PC-3 (cell line): ENCODE measurements at places on chromosomes 16 and 17.

GRCh38 chr16:47481698-47482374, 20.7 kb downstream of the PHKB start:
- DNase-seq, result no peak

GRCh38 chr16:769184-769784, 8.8 kb downstream of the MSLN start:
- DNase-seq, result no peak

DNA sequence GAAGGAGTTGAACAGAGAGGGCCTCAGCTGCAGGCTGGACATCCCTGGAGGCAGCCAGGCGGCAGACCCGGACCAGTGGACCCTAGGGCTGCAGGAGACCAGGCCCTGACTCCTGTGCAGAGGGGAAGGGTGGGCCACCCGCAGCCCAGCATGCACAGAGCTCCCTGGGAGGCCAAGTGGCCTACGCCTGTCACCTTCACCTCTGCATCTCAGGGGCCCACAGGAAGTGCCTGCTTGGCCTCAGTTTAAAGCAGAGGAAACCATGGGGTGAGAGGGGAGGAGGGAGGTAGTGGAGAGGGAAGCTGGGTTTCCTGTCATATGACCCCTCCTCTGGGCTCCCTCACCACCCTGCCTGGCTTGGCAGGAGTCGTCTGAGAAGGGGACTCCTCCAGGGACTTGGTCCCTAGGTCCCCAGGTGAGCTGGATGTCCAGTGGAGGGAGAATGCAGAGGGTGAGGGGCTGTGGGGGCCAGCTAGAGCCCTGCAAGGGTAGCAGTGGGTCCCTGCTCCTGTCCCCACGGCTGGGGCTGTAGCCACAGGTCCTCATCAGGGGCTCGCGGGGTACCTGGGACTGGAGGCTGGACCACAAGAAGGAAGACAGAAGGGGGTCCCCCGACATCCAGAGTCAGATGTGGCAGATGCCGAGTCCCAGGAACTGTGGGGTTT, at the start of gene TMC8:
TSS of gene TMC8 (plus strand) at position 335 of the 665 bp plus-strand sequence. CDS start 818 bp downstream, outside the sequence.
- DNase-seq, result no peak

DNA sequence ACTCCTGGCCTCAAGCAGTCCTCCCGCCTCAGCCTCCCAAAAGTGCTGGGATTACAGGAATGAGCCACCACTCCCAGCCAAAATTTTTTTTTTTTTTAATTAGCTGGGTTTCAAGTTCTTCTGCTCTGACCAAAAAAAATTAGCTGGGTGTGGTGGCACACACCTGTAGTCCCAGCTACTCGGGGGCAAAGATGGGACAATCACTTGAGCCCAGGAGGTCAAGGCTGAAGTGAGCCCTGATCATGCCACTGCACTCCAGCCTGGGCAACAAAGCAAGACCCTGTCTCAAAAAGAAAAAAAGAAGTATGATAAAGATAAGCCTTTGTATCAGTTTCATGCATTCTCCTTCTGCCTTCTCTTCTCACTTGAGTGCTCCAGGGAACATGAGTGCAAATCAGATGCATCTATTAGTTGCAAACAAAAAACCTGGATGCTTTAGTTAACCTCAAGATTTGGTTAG, 1.9 kb downstream of the NQO1 start:
- no peak for DNase-seq

DNA sequence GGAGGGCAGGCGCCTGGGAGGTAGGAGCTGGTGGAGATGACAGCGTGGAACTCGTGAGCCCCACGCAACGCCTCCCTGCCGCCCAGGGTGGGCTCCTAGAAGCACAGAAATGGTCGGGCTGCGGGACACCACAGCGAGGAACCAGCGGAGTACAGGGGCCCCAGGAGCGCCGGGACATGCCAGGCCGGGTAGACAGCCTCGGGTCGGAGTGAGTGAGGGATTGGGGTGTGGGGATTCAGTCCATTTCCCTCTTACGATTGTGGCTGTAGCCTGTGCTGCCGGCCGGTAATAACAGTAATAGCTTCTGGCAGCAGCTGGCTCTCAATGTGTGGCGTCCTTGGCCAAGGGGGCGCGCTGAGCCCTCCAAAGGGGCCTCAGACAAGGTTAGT, 12.2 kb upstream of the CES3 start:
- no peak for DNase-seq

DNA sequence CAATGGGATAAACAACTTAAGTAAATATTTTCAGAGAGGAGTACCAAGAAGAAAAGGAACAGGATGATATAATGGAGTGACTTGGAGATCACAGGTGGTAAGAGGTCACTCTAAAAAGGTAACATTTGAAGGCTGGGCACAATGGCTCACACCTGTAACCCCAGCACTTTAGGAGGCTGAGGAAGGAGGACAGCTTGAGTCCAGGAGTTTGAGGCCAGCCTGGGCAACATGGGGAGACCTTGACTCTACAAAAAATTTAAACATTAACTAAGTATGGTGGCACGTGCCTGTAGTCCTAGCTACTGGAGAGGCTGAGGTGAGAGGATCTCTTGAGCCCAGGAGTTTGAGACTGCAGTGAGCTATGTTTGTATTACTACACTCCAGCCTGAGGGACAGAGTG, 3.4 kb upstream of the TMEM11 start:
- no peak for DNase-seq

DNA sequence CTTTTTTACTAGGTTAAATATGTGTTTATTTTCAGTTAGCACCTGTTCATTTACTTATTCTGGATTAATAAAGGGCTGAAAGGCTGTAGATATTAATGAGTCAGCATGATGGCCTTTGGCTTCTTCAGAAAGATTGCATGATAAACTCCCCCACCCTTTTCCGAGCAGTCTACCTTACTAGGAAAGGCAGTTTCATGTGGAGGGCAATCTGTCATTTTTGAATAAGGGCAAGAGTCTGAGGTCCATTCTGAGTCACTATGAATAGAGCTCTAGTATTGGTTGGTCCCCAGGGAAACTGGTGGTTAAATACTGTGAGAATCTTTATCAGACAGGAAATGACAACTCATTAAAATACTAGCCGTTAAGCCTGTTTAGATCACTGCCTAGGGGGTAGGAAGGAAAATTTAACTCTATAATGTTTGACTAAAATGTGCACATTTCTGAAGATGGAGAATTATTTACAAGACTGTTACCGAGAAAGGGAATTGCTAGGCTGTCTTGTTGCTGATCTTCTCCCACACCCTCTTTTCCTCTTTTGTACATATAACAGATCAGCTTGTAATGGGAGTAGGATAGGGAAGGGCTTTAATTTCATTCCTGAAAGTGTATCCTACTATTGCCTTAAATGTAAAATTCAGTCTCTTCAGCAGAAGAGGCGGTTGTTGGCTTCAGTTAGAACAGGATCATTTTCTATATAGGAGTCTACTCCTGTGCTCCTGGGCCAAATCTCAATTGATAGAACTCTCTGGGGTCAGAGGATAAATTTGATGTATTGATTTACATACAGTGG, 63.3 kb downstream of the TUBD1 start:
- peak; percentile 100 for DNase-seq

DNA sequence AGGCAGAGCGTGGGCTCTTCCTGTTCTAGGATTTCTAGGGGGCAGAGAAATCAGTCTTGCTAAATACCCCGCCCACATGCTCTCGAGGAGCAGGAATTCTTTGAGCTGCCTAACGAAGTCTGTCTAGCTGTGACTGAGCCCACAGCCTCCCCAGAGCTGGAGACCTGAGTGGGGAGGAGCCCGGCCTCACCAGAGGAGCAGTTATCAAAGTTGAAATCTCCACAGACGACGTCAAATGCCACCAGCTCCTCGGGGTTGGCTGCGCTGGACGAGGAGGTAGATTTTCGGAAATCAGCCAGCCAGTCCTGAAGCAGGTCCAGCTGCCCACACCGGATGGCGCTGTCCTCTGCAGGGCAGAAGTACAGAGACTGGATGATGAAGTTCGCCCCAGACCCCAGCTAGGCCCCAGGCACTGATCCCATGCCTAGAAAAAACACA, 53.8 kb downstream of the PRMT7 start:
- no peak for DNase-seq

DNA sequence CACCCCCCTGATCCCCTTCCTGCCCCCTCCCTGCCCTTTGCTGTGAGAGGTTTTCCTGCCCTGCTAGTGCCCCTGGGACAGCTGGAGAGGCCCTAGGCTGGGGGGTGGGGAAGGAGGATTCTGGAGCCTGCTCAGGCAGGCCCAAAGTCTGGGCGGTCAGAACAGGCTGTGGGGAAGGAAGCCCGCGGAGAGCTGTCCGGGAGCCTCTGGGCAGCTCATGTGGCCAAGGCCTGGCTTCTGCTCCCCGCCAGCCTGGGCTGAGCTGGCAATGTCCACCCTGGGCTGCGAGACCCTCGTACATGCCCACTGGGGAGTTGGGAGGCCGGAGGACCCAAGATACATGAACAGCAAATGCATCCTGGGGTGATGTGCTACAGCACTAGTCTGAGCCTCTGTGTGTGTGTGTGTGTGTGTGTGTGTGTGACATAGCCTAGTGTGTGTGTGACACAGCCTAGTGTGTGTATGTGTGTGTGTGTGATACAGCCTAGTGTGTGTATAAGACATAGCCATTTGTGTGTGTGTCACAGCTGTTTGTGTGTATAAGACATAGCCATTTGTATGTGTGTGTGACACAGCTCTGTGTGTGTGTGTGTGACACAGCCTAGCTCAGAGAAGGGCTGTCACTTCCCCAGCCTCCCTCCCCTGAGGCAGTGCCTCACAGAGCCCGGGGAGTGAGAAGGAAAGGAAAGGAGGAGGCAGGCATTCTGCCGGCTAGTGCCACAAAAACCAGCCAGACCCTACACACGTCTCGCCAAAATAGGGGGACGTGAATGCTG, 201.4 kb upstream of the CIBAR2 start:
- no peak for DNase-seq

DNA sequence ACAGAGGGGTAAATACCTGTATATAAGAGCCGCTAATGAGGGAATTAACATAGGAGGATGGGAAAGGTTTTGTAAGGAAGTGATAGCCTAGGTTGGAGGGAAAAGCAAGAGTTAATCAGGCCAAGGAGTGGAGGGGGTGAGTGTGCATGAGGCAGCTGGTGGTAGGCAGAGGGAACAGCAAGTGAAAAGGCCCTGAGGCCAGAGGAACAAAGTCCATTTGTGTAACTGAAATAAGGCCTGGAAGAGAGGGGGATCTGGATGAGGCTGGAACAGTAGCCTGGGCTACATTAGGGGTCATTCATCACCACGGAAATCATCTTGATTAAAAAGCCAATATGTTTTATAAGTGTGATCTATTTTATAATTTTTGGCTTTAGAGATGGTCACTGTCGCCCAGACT, 45.7 kb downstream of the FZD2 start:
- no peak for DNase-seq

- no peak for DNase-seq
These were observed 190.2 kb downstream of the PRKCA start for GRCh38 chr17:66492561-66493005.

DNA sequence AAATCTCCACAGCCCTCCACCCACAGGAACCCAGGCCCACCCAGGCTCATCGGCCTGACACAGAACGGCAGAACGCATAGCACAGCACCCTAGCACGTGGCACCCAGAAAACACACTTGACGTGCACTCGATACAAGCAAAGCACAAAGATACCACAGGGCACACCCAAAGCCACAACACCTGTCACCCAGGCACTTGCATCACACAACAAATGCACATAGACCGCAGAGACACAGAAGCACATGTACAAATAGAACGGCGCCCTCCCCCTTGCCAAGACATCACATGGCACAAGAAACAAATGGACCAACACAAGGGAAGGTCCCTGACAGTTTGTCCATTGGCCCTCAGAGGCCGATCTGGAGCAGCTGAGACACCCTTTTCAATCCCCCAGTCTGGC, 147.7 kb upstream of the WSCD1 start:
- DNase-seq, result no peak

GRCh38 chr16:67206838-67207248, 7.9 kb downstream of the ELMO3 start:
- DNase-seq, result peak; percentile 47

DNA sequence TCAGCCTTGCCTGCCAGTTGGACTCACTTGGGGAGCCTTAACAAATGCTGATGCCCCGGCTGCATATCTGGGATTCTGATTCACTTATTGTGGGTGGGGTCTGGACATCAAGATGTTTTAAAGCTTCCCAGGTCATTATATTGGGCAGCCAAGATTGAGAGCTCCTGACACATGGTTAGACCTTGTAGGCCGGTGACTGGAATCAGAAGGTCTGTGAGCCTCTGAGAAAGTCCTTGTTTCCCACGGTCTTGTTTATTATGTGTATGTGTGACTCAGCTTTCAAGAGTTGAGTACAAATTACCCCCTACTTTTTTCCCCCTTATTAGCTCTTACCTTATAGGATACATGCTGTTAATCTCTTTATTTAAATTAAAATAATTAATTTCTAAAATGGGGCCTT, 103.5 kb downstream of the ABCC1 start:
- no peak for DNase-seq

- peak; percentile 58 for DNase-seq
These were observed 2.1 kb downstream of the FAM20A start for GRCh38 chr17:68599091-68599490.

- no peak for DNase-seq
These were observed 16.0 kb downstream of the CSNK1D start for GRCh38 chr17:82257473-82257872.

DNA sequence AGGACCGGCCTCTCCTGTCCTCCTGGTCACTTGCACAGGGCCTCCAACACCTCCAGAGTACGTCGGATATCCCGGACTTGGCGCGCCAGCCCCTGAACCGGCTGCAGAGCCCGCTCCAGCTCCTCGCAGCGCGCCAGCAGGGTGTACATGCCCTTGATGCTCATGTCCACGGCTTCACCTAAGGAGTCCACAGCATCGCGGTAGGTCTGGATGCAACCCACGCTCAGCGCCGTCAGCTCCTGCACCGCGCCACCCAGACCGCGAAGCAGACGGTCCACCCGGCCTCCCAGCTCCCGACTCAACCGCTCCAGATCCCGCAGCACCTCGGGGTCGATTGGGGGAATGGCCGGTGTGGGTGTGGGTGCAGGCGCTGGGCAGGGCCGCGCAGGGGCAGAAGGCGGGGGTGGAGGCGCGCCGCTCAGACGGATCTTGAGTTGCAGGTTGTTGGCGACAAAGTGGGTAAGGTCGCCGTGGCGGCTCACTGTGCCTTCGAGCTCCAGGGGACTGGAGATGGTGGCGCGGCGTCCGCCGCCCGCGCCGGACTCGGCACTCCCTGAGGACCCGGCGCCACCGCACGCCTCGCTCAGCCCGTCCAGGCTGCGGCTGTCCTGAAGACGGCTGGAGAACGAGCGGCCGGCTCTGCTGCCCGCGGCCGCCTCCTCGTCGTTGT, 804 bp downstream of the BORCS6 start:
- DNase-seq, result no peak

DNA sequence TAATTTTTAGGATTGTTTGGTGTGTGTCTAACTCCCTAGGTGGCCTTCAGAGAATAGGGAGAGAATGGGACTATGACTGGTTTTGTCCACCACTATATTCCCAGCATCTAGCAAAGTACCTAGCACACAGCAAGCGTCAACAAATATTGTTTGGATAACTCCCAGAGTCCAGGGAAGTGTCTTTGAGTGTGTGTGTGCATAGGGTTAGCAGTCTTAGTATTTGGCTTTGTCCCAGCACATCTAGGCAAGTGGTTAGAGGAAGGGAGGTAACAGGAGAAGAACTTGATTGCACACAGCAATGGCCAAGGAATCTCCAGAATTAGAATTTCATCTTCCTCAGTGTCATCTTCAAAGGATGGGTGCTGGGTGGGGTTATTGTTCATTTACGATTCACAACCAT, 385.4 kb upstream of the CDH5 start:
- no peak for DNase-seq

- DNase-seq, result no peak
These were observed 17.6 kb upstream of the SP2 start for GRCh38 chr17:47878203-47879027.

- DNase-seq, result no peak
These were observed 2.4 kb downstream of the DOC2B start for GRCh38 chr17:179066-179432.
